Motor neuron (in vitro differentiated cells): ENCODE measurements at places on chromosomes 7 and 10.

DNA sequence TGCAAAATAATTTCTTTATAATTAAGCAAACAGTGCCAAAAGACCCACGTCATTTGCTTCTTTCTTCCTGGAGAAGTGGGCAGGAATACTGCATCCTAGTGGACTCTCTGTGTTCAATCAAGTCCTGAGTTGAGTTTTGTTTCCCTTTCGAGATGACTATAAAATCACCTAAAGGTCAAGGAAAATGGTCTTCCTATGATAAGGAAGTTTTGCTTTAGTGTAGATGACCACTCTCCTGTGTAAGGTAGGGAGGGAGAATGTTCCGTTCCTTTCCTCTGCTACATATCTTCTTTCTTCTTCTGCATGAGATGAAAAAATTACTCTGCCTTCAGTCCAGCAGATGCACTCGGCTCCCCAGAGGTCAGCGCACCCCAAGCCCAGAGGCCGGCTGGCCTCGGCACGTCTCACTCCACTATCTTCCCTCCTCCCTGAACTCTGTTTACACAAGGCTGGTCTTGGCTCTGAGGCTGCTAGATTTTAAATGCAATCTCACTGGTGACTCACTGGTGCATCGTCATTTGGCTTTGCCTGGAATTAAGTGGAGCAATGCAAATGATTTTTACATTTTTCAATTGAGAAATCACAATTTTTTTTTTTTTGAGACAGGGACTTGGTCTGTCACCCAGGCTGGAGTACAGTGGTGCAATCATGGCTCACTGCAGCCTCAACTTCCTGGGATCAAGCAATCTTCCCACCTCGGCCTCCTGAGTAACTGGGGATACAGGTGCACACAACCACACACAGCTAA lies 18.6 kb upstream of the VDAC2 start:
- ATAC-seq = peak; percentile 70

- ATAC-seq = peak; percentile 78
Measured at GRCh38 chr10:79067241-79068202, 1.2 kb upstream of the ZMIZ1 start.

- no peak for ATAC-seq
Measured at GRCh38 chr7:17055596-17055995, 173.8 kb upstream of the AGR3 start.

DNA sequence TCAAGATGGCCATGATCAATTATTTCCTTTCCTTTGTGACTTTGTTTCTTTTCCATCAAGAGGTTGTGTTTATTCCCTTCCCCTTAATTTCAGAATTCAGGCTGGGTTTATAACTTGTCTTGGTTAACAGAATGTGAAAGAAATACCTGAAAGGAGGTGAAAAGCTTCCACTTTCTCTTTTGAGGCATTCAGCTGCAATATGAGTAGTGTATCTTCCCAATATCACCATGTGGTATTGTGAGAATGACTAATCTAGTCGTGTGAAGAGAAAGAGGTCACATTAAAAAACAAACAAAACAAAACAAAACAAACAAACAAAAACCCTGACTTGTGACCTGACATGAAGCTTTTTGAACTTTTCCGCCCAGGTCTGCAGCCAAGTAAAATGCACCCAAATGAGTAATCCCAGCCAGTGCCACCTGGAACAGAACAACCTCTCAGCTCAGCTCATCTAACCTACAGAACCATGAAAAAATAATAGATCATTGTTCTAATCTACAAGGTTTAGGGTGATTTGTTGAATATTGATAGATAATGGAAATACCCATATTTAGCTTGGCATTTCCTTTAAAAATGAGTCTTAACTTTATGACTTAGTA lies 70.8 kb upstream of the TEX47 start:
- no peak for ATAC-seq

- no peak for ATAC-seq
Measured at GRCh38 chr10:11608159-11609013, 3.1 kb downstream of the USP6NL start.
